Posterior vena cava (tissue), 2 donors: ENCODE measurements at places on chromosomes 12 and 14.

- DNase-seq: no peak
These were observed 53.3 kb upstream of the E2F7 start for GRCh38 chr12:77118696-77119095.

- no peak for DNase-seq
These were observed 580 bp downstream of the SALL2 start for GRCh38 chr14:21525571-21525961.

GRCh38 chr12:18421867-18422266, 160.5 kb downstream of the PIK3C2G start:
- no peak for DNase-seq

DNA sequence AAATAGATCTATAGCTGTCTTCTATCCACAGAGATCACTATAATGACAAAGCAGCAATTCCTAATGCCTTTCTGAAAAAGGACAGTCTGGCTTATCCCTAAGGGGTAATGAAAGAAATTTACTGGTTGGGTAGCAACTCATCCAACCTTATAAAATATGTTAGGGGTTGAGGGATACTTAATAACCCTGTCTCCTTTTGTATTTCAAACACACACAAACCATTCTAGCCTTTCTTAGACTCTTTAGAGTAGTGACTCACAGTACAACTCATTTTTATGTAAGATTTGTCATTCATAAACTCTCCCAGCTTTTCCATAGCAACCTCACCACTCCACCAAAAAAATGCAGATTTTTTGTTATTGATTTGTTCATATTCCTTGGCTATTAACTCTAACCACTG, 167.9 kb downstream of the FSCB start:
- DNase-seq: no peak

GRCh38 chr14:44912041-44912869, 49.5 kb downstream of the KLHL28 start:
- DNase-seq: no peak
